ENCODE measurements at places on chromosomes 11 and 22.

- DNase-seq: no peak
Measured at GRCh38 chr11:45259592-45259991, 26.5 kb downstream of the SYT13 start.

GRCh38 chr11:108491936-108492335 lies 6.2 kb downstream of the POGLUT3 start:
- DNase-seq: no peak

- no peak for DNase-seq
Measured at GRCh38 chr11:19890308-19890707, 177.7 kb downstream of the NAV2 start.

GRCh38 chr11:16618431-16618830 lies 120.0 kb upstream of the C11orf58 start:
- no peak for DNase-seq

- no peak for DNase-seq
Measured at GRCh38 chr11:57482782-57483561, 22.6 kb downstream of the RTN4RL2 start.

GRCh38 chr11:117281159-117281558 lies 10.0 kb upstream of the BACE1-AS start:
- DNase-seq: no peak

- no peak for DNase-seq
Measured at GRCh38 chr11:84865791-84866535, 761.2 kb downstream of the DLG2 start.

DNA sequence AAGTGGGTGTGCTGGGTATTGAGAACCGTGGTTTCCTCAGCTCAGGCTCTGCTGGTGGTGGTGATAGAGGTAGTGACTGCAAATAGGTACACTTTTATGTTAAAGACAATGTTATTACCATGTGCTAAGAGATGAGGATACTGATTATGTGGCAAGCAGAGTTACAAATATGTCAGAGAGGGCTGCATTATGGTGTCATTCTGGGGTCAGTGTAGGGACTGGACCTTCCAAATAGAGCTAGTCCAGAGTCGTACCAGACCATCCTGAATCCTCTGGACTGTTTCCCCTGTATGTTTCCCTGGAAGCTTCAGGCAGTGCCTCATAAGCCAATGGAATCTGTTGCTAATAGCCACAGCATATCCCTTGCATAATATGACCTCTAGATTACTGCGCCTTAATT lies at the start of gene DNAJB7:
Gene DNAJB7, minus strand, starts transcription at position 101 of the 400 bp plus-strand sequence. CDS start 119 bp downstream, outside the sequence.
- no peak for DNase-seq

- no peak for DNase-seq
Measured at GRCh38 chr11:94117871-94118270, 10.8 kb upstream of the PANX1 start.

DNA sequence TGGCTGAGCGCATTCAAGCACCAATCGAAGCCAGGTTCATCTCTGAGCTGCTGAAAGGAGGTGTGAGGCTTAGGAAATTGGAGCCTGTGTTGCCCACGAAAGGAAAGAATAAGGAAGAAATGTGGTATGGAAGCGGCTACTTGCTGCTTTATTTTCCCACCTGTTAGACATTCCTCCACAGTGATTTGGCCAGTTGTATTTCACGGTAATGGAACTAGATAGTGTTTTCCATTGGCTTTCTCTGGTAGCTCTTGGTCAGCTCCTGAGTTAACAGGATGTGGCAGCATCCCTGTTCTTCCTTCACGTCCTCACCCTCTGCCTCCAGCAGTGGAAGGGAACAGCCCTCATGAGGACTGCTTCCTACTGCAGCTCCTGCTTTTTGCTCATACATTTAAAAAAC lies 44.7 kb downstream of the BID start:
- no peak for DNase-seq

- DNase-seq: no peak
Measured at GRCh38 chr11:2681408-2682145, 18.2 kb downstream of the KCNQ1OT1 start.

- DNase-seq: no peak
Measured at GRCh38 chr11:63369971-63370588, 495 bp downstream of the SLC22A9 start.

DNA sequence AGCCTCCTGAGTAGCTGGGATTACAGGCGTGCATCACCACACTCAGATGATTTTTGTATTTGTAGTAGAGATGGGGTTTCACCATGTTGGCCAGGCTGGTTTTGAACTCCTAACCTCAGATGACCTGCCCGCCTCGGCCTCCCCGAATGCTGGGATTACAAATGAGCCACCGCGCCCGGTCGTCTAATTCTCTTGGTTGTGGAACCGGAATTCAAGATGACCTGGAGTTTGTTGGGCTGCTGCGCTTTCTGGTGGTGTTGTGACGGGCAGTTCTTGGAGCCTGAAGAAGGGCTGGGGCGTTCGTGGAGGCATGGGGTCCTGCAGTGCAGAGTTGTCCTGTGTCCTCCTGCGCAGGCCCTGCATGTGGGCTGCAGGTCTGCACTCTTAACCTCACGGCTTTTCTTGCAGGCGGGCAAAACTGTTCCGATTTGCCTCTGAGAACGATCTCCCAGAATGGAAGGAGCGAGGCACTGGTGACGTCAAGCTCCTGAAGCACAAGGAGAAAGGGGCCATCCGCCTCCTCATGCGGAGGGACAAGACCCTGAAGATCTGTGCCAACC lies 4.9 kb upstream of the TRMT2A start:
- no peak for DNase-seq

- peak; percentile 89 for DNase-seq
Measured at GRCh38 chr11:8682303-8683114, at the start of the genes RPL27A and TRIM66. TSS of gene RPL27A (plus strand) at chr11:8682792. CDS start at chr11:8682814, 22 bp downstream. TSS of gene TRIM66 (minus strand) at chr11:8682665. CDS start at chr11:8672274, 10,391 bp downstream.

- no peak for DNase-seq
Measured at GRCh38 chr22:29002603-29003002, 59.0 kb downstream of the C22orf31 start.

GRCh38 chr22:48501231-48501750 lies 1326.4 kb downstream of the BRD1 start:
- DNase-seq: no peak

DNA sequence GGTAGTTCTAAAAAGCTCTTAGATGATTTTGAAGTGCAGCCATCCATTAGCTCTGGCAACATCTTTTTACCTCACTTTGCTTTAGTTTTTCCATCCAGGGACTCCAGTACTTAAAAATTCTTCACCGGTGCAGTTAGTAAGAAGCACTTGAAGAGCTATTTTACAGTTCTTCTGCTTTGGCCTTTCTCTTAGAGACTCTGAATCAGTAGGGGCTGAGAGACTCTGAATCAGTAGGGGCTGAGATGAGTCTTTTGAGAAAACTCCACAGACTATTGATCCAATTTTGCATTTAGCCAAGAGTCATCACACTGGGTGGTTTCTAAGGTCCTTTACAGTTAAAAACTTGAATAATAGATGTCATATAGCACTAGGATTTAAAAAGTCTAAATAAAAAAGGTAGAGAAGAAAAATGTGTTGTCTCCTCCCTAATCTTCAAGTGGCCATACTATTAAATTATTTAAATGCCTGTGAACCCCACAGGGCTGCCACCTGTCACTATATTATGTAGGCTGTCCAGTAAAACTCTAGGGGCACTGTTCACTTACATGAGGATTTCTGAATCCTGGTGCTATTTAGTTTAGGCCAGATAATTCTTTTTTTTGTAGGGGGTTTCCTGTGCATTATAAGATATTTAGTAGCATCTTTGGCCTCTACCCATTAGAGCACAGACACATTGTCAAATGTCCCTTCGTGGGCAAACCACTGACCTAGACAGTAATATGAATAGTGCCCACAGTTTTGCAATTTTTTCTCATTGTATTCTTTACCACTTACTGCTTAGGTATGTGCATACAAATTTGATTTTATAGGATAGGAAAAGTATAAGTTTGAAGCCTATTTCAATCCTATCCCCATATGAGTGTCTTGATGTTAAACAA lies 26.3 kb upstream of the HIKESHI start:
- no peak for DNase-seq

GRCh38 chr11:96054870-96055705 lies 131.2 kb upstream of the MTMR2 start:
- peak; percentile 61 for DNase-seq

DNA sequence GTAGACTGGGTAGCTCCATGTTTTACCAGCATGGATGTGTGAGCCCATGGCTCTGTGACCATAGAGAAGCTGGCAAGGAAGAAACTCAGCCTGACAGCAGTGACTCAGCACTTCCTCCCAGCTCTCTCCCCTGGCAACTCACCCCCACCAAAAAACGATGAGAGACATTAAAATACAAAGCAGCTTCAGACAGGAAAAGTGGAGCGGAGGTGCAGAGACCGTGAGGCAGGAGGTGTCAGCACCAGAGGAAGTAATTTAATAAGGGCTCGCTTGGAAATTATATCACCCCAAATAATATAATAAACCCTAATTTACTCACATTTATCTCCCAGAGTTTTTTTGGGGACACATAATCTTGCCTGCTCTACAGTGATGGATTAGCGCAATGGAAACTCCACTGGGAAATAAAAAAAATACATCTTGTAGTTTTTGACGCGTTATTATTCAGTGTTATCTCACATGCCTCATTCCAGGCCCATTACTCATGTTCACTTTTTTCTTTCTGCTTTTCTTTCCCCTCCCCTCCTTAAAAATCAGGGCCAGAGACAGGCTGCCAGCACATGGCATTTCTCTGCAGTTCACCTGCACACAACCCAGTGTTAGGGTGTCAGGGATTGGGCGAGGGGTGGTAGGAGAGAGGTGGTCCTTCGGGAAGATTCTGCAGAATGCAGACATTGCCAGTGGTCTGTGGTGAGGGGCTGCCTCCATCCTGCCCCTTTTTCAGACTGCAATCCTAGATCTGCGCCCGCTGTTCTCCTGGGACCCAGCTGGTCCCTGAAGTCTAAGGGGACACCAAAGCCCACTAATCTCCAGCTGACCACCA lies 170.8 kb downstream of the BUD13 start:
- DNase-seq: no peak

DNA sequence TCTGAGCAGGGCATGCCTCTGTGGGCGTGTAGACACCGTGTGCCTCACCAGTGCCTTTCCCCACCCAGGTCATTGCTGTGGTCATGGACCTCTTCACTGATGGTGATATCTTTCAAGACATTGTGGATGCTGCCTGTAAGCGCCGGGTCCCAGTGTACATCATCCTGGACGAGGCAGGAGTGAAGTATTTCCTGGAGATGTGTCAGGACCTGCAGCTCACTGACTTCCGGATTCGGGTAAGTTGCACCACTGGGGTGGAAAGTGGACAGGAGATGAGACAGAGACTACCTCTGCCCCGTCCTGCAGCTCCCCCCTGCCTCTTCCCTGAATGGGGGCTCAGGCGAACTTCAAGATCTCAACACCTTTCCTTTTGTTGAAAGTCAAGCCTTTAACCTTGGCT lies 24.3 kb downstream of the FAM83F start:
- DNase-seq: no peak

DNA sequence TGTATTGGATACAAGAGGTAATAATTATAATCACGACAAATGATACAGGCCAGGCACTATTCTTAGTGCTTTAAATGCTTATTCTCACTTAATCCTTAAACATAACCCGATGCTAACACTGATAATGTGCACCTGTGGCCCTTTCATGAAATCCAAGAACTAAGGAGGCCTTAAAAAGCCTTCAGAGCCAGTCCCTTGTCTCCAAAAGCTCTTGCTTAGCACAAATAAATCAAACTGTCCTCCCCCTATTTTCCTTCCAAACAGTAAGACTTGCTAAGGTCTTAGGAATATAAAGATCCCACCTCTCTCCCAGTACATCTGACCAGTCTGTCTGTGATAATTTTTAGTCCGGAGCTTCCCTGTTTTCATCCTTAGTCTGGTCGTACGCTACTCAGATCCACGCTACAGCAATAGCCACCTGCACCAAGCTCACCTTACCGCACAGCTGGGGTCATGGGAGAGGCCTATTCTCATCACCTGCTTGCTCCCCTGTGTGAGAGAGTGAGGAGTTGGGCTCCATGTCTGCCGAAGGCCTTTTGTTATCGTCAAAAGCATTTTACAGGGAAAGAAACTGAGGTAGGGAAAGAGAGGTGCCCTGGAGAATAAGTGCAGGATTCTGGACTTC lies 16.9 kb downstream of the FXYD6 start:
- DNase-seq: no peak

- DNase-seq: no peak
Measured at GRCh38 chr11:63917692-63918506, 935 bp upstream of the RCOR2 start.
